ENCODE measurements at places on chromosomes 4 and X.

DNA sequence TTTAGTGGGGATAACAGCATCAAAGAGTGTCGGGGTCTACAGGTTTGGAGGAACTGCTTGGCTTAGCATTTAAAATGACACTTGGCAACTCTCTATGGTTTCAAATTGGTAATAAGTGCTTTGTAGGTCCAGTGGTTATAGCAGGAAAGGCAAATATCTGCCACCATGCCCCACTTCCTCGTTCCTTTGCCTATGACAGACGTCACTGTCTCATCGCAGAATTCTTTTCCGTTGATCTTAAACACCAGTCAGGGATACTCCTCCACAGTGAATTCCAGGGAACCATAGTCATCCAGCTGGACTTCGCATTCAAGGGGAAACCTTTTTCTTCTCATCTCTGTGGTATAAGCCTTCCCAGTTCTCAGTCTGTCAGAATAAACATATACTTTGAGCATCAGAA lies 319.1 kb downstream of the GPAT3 start:
- peak; percentile 94 for DNase-seq

GRCh38 chrX:72001471-72001870 lies 90.8 kb downstream of the NHSL2 start:
- DNase-seq = no peak

- DNase-seq = no peak
These were observed 400.7 kb downstream of the ZNF674 start for GRCh38 chrX:46144566-46144965.

DNA sequence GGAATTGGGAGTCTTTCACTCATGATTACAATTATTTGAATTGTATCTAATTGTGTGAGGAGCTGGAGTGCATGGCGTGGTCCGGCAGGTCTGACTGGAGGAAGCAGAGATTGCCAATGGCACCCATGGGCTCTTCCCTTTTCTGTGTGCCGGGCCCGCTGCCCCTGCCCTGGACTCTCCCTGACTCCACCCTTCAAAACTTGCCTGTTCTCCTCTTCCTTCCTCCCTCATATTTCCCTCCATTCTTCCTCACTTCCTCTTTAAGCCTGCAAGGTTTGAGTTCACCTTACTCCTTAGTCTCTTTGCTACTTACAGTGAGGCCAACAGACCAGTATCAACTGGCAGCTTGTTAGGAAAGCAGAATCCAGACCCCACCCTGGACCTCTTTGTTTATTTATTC lies 6.5 kb upstream of the STBD1 start:
- no peak for DNase-seq

DNA sequence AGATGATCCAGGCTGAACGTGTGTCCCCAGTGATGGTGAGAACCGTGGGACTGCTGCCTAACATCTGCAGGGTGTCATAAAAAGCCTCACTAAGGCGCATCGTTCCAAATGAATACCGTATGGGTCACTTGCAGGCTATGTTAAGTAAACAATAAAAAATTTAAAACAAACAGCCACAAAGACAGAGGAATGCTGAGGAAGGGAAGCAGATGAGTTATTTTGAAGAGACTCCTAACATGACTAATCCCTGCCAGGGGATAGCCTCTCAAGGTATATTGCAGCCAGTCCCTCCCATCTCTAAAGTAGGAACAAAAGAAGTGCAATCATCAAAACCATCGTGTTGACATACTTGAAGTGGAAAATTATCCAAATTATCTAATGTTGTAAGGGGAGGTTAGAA lies 83.8 kb downstream of the UNC5C start:
- no peak for DNase-seq

GRCh38 chr4:80322716-80323115 lies 12.8 kb upstream of the CFAP299 start:
- no peak for DNase-seq

GRCh38 chr4:68359508-68359907 lies 9.6 kb upstream of the YTHDC1 start:
- DNase-seq = no peak
